Myocyte (in vitro differentiated cells): ENCODE measurements at places on chromosomes 2 and 18.

DNA sequence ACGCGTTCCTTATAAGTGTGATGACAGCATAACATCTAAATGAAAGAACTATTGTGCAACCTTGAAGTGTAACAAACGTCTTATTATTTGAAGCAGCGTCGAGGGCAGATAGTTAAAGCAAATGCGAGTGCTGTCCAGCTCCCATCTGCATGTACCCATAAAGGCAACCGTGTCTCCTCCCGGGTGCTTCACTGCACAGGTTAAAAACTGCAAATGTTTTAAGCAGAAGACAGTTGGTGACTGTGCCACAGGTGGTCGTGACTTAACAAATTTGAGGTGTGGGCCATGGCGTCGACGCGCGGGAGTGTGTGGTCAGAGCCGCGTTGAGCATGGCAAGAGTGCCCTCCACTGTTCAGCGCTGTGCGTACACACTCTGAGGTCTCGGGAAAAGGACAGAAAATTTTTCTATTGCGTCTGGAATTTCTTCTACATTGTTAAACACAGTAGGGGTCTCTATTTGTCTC lies 6.4 kb downstream of the SALL3 start:
- DNase-seq, result peak; percentile 8

- no peak for DNase-seq
Observed at GRCh38 chr2:48685126-48685525, 67.5 kb downstream of the GTF2A1L start.

DNA sequence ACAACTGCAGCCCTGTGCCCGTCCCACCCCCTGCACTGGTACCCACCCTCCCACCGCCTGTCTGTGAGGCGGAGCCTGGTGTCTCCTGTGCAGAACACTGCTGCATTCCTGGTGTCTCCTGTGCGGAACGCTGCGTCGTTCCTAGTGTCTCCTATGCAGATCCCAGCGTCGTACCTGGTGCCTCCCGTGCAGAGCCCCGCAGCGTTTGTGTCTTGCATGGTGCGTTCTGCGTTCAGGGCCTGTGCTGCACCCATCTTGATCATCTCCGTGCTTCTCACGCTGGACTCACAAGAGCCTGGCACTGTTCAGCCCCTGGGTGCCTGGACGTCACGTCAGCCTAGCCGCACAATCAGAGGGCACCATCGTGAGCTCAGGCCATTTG lies 248.6 kb upstream of the SALL3 start:
- DNase-seq, result no peak

- peak; percentile 96 for DNase-seq
Observed at GRCh38 chr2:149994057-149994728, 406.6 kb upstream of the MMADHC start.

GRCh38 chr2:54207666-54208195 lies 48.3 kb downstream of the TSPYL6 start:
- DNase-seq, result no peak

- peak; percentile 57 for DNase-seq
Observed at GRCh38 chr2:10220045-10220901, 82.4 kb upstream of the HPCAL1 start.

GRCh38 chr18:25950321-25950720 lies 140.1 kb downstream of the SS18 start:
- no peak for DNase-seq

DNA sequence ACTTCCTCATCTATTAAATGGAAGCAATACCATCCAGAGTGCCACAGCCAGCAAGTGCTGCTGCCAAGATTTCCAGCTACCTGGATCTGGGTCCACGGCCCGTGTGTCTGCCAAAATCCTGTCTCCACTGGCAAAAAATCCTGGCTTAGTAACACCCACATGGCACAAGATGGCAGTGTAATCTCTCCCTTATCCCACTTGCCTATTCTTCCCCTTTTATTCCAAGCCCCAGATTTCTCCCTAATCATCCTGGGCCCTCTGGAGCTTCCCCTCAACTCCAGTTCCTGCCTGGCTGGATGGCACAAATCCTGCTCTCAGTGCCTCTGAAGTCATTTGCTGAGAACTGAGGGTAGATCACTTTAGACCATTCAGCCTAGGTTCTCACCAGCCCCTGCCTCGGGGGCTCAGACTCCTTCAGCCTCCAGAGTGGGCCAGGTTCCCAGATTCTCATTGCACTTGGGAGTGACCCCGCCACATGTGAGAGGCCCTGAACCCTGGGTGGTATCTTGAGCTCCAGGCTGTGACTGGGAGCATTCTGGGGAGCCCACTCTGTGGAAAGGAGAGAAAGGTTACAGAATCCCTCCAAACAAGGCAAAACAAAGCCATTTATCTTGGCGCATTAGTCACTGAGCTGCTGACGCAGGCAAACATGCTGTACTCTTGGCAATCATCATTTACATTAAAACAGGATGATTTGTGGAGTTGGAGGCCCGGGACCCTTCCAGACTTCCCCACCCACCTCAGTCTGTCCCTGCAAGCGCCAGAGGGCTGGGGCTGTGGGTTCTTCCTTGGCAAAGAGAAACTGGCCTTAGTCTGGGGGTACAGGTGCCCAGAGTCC lies 325.8 kb downstream of the DYSF start:
- DNase-seq, result no peak

DNA sequence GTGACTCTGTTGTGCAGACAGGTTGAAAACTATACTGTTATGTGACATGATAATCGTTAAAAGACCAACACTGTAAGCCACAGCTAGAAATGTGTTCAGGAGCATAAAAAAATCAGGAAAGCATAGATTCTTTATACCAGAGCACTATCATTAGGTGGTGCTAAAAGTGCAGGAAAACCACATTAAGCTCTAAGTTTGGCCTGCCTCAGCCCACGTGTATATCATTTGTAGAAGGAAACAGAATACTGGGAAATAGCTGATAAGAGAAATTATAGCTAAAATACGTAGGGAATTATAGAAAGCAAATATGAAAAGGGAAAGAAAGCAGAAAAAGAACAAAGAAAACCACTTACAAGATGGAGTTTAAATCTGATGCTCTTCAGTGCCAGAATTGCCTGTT lies 26.5 kb upstream of the C2orf74 start:
- DNase-seq, result peak; percentile 11

DNA sequence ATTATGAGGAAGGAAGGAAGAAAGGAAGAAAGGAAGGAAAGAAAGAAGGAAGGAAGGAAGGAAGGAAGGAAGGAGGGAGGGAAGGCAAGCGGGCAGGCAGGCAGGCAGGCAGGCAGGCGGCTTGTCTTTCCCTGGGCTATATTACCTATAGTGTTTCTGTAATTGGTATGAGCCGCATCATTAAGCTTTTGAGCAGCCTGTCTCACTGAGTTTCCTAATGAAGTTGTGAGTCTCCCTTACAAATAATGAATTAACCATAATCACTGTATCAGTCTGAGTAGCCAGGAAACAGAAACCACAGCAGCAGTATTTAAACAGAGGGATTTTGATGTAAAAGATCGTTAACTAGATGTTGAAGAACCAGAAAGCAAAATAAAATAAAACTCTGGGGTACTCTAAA lies 11.8 kb upstream of the SULT1C3 start:
- no peak for DNase-seq

DNA sequence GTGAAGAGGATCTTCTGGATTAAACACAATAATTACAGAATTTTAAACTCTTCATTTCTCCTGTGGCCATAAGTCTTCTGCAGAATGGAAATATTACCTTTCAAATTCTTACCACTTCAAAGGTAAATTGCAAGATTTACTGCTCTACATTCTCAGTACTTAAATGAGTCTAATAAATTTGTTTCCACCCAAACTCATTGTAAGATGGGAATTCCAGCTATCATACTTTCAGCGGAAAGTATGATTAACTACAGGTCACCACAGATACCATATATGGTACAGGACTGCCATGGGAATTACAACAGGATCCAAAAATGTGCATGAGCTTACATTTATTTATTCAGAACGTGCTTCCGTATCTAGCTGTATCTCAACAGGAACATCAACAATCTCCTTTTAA lies 3.1 kb downstream of the DSC3 start:
- no peak for DNase-seq

GRCh38 chr18:34957119-34957863 lies 83.9 kb upstream of the MAPRE2 start:
- DNase-seq, result peak; percentile 33

GRCh38 chr18:8910843-8911242 lies 191.7 kb upstream of the NDUFV2 start:
- no peak for DNase-seq

GRCh38 chr2:198441246-198441645 lies 636.9 kb downstream of the PLCL1 start:
- DNase-seq, result no peak

- peak; percentile 7 for DNase-seq
Observed at GRCh38 chr2:206728277-206729199, 10.3 kb upstream of the DYTN start.

- no peak for DNase-seq
Observed at GRCh38 chr18:48546396-48546795, 7.6 kb downstream of the CTIF start.

DNA sequence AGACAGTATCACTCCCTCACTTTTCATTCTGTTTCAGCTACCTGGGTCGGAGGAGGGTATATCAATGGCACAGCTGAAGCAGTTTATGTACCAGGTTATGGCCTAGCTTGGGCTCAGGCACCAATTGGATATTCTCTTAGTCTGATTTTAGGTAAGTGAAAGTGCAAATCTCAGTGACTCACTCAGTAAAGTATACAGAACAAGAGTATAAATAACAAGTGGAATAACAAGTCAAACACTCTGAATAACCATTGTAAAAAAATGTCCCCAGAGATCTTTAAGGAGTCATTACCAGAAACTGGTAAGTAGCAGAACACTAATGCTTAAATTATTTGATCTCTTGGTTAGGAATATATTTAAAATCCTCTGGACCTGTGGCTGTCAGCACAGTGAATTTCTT lies 5.7 kb downstream of the SLC5A7 start:
- DNase-seq, result no peak

GRCh38 chr2:67145851-67146250 lies 251.3 kb upstream of the ETAA1 start:
- DNase-seq, result no peak

- no peak for DNase-seq
Observed at GRCh38 chr18:57940166-57940660, 103.8 kb upstream of the NEDD4L start.

DNA sequence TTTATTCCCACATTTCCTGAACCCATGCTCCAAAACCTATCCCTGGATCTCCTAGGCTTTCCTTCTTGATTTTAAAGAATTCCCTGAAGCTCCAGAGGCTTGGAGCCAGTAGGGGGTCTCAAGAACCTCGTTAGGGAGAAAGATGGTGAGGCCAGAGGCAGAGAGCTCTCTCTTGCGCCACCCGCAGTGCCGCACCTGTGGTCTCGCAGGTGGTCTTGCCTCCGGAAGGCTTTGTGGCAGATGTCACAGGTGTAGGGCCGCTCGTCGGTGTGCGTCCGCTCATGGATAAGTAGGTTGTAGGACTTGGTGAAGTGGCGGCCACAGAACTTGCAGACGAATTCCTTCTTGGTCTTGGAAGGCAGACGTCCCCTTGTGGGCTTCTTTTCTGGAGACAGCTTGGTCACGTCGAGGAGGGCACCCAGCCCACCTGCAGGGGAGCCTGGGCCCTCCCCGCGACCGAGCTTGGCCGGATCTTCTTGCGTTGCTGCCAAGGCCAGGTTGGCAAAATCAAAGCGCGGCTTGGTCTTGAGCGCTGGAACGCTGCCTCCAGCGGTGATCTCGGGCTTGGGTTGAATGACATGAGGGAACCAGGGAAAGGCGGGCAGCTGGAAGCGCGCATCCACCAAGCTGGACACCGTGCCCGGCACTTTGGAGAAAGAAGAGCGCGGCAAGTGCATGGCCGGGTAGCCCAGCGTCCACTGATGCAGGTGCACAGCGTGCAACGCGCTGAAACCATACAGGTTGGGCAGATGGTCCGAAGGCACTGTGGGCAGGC lies 5.3 kb downstream of the OSR1 start:
- no peak for DNase-seq

DNA sequence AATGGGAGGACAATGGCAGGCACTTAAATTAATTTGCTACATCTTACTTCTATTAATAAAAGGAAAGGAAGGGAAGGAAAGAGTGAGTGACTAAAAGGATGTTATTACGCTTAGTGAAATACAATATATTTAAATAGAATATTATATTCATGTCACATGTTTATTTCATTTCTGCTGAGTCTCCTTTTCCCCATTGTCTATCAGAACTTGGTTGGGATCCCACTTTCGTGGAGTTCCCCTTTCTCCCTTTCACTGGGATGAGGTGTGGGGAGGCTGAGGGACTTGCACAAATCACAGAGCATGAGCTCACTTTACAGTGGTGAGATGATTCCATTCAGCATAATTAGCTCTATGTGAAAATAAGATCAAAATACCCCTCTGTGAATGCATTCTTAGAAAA lies 730.6 kb downstream of the TSN start:
- DNase-seq, result no peak

- DNase-seq, result no peak
Observed at GRCh38 chr2:199756211-199756610, 94.8 kb downstream of the FTCDNL1 start.

DNA sequence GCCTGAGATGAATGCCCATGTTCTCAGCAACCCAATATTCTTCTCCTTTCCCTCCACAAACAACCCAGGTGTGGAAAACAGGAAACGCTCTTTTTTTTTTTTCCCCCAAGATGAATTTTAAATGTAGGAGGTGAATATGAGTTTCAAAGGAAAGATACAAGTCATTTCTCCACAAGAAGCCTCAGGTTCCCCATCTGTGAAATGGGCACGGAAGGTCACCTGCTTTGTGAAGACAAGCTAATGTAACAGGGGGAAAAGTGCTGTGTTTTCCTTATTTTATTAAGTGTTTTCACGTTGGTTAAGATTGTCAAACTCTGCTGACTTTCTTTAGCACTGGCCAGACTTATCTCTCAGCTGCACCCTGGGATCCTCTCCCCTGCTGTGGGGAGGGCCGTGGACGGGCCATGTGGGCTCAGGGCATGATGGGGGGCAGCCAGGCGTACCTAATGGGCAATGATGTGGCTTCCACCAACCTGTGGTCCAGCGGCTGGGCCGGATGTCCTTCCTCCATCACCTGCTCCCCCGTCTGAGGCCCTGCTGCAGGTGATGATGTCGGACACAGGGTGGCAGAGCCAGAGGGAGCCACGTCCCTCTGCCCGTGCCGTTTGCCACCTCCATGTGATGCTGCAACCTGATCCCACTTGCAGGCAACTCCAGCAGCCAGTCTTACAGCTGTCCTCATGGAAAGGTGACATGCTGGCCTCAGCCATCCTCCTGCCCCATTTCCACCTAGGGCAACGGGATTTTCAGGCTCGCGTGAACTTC lies 130.0 kb upstream of the PXDN start:
- no peak for DNase-seq

DNA sequence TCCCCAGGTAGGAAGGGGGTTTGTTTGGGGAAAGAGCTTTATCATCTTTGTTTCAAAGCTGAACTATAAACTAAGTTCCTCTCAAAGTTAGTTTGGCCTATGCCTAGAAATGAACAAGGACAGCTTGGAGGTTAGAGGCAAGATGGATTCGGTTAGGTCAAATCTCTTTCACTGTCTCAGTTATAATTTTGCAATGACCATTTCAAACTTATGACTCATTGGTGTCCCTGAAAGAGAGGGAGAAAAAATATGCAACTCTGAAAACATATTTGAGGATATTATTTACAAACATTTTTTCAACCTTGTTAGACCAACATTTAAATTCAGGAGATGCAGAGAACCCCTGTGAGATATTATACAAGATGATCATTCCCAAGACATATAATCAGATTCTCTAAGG lies 95.7 kb downstream of the EFEMP1 start:
- DNase-seq, result no peak

- DNase-seq, result no peak
Observed at GRCh38 chr18:7049951-7050350, 67.6 kb downstream of the LAMA1 start.
